ENCODE measurements at places on chromosomes 13 and 19.
A peak's percentile ranks its signal among the peaks of the same experiment; 100 is the strongest.

GRCh38 chr19:35717665-35718344 is at the start of gene KMT2B:
TSS of gene KMT2B (plus strand) at chr19:35718003. CDS start at chr19:35718019, 16 bp downstream.
- no peak for DNase-seq

DNA sequence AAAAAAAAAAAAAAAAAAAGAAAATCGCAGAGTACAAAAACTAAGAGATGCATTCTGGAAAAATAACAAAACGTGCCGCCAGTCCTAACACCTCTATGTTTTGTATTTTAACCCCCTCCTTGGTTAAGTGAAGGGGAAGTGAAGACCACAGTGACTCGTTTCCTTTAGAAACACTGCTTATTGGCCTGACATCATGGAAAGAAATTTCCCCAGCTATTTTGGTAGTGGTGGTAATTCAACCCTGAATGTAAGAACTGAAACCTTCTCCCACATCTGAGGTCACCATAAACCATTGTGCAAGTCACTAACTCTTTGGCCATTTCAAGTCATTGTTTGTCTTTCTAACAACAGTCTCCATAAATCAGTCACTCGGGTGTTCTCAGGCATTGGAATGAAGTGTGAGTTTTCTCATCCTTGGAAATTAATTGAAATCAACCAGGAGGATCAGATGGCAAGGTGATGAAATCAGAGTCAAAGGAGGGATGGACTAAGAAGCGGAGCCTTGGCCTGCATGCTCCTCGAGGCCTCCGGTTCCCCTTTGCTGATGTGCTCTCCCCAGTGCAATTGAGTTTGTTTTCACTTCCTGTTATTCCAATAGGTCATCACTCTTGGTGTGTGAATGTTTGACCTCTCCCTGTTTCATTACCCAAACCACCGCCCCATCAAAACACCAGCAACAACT is 443.9 kb downstream of the FGF9 start:
- DNase-seq = no peak

DNA sequence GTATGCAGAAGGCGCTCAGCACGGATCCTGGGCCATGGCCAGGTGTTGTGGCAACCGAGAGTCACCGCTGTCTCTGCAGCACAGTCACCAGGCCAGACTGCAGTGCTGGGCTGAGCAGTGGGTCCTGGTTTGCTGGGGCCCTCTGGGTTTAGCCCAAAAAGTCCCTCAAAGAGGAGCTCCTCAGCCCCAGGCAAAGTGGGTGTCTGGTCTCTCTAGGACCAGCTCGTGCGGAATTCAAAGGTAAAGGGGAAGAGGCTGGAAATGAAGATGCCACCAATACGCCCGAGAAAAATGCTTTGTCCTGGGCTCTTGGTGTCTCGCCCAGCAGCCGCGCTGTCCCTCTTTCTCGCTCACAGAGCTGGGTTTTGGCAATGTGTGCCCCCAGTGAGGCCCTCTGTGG is 38.5 kb upstream of the ANKRD10 start:
- no peak for DNase-seq

GRCh38 chr19:43675269-43675879 is 5.4 kb upstream of the PLAUR start:
- DNase-seq = no peak

DNA sequence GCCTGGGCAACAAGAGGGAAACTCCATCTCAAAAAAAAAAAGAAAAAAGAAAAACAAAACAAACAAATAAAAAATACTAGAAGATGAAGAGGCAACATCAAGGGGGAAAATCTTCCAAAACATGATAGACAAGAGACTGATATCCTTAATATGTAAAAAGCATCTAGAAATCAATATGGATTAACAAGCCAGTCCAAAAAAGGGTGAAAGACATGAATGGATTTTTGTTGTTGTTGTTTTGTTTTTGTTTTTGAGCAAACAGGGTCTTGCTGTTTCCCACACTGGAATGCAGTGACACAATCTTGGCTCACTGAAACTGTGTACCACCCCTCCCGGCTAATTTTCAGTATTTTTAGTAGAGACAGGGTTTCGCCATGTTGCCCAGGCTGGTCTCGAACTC is 4.0 kb upstream of the TINCR start:
- no peak for DNase-seq

GRCh38 chr13:20412691-20413355 is 112.8 kb downstream of the CRYL1 start:
- no peak for DNase-seq

- DNase-seq = no peak
Measured at GRCh38 chr13:65724226-65724625, 1505.9 kb downstream of the PCDH9 start.

DNA sequence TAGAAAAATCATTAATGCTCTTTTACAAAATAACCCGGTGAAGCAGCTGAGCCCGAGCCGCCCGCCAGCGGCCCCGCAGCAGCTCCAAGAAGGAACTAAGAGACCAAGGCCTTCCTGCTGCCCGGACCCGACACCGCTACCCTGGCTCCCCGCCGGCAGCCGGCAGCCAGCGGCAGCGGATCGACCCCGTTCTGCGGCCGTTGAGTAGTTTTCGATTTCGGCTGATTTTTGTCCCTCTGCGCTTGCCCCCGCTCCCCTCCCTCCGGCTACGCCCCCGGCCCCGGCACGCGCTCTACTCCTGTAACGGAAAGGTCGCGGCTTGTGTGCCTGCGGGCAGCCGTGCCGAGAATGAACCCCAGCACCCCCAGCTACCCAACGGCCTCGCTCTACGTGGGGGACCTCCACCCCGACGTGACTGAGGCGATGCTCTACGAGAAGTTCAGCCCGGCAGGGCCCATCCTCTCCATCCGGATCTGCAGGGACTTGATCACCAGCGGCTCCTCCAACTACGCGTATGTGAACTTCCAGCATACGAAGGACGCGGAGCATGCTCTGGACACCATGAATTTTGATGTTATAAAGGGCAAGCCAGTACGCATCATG is at the start of gene PABPC3:
Gene PABPC3, plus strand, starts transcription at position 286 of the 603 bp plus-strand sequence. Its CDS starts 63 bp downstream, at position 349.
- no peak for DNase-seq

- no peak for DNase-seq
Measured at GRCh38 chr19:51128227-51128626, 3.5 kb downstream of the SIGLEC9 start.

- DNase-seq = no peak
Measured at GRCh38 chr13:94928127-94928775, 215.9 kb upstream of the SOX21 start.

DNA sequence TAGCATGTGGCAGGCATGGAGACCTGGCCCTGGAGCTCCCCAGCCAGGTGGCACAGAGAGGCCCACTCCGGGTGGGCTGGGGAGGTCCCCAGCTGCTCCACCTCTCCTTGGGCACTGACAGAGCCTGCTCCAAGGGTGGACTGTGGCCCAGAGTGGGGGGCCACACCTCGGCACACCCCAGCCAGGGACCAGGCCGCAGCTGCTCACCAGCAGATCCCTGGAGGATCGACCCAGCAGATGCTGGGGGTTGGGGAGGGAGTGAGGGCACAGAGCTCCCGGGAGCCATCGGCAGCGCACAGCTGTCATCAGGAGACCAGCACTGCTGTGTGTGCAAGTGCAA is 72.0 kb upstream of the KCTD15 start:
- no peak for DNase-seq

DNA sequence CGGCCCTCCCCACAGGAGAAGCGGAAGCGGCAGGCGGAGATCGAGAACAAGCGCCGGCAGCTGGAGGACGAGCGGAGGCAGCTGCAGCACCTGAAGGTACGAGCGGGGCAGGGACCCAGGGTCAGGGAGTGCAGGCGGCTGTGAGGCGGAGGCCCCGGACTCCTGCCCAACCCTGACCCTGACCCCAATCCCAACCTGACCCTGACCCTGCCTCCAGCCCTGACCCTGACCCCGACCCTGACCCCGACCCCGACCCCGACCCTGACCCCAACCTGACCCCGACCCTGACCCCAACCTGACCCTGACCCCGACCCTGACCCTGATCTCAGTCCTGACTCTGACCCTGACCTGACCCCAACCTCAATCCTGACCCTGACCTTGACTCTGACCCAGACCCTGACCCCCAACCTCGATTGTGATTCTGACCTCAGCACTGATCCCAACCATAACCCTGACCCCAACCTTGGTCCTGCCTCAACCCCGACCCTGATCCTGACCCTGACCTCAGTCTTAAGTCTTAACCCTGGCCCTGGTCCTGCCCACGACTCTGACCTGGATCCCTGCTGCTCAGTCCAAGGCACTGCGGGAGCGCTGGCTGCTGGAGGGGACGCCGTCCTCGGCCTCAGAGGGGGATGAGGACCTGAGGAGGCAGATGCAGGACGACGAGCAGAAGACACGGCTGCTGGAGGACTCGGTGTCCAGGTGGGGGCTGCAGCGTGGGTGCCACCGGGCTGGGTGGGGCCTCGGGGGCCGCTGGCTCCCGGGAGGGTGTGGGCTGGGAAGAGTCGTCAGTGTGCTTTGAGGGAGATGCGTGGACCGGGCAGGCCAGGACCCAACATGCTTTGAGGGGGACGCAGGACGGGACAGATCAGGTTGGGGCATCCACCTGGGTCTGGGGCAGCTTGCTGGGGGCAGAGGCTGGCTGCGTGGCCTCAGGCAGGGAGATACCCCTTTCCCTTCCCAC is 18.5 kb downstream of the PALM start:
- no peak for DNase-seq

GRCh38 chr13:45303026-45303425 is 38.0 kb downstream of the TPT1 start:
- DNase-seq = no peak

DNA sequence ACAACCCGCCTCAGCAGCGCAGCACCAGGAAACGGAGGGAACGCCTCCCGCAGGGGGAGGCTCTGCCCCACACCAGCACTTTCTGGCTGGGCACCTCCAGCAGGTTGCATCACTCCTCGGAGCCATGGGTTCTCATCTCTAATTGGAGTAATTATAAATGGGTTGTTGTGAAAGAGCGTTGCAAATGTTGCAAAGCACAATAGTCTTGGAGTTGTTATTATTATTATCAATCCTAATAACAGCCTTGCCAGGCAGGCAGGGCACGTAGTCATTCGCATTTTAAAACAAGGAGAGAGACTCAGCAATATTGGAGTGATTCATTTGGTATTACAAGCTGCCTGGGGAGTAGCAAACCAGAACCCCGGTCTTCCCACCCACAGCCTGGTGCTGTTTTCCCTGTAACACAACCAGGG is 108.6 kb upstream of the GJB6 start:
- DNase-seq = no peak

DNA sequence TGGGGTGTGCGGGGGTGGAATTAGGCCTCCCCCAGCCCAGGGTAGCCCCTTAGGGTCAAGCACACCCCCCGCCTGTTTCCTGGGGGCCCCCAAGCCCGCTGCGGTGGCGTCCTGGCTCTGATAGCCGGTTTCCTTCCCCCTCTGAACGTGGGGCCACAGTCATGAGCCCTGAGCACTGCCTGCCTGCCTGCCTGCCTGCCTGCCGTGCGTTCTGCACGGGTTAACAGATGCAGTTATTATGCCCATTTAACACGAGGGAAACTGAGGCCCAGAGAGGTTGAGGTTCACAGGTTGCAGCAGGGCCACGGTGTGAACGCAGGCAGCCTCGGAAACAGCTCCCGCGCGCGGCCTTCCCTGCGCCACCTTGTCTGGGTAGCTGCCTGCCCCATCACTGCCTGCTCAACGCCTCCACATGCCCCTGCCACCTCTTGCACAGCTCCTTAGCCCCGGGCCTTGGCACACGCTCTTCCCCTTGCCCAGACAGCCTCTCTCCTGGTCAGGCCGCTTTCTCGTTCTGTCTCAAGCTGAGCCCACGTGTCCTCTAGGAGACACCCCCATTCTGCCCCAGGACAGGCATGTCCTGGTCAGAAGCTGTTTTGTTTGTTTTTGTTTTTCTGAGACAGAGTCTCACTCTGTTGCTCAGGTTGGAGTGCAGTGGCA is 1.2 kb upstream of the GAMT start:
- no peak for DNase-seq

GRCh38 chr19:16146112-16146511 is 2.6 kb downstream of the HSH2D start:
- DNase-seq = no peak

- DNase-seq = no peak
Measured at GRCh38 chr19:1773184-1773583, 19.9 kb downstream of the ONECUT3 start.

GRCh38 chr19:46882034-46882433 is 21.2 kb downstream of the ARHGAP35 start:
- DNase-seq = no peak

DNA sequence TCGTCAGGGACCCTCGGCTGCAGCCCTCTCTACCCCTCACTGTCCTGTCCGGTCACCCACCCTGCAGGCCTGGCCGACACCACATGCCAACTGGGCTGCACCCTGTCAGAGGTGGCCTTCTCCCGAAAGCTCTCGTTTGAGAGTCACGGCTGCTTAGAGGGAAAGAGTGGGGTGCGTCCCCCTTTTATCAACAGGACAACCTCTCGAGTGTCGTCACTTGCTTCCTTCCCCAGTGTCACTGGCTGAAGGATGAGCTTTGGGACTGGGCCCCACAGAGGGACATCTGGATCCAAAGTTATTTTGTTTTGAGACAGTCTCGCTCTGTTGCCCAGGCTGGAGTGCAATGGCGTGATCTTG is 28.5 kb downstream of the MAP2K2 start:
- DNase-seq = no peak

GRCh38 chr19:12092956-12093355 is 28.4 kb downstream of the ZNF844 start:
- no peak for DNase-seq

GRCh38 chr13:111923439-111923838 is 143.5 kb upstream of the SOX1 start:
- no peak for DNase-seq

DNA sequence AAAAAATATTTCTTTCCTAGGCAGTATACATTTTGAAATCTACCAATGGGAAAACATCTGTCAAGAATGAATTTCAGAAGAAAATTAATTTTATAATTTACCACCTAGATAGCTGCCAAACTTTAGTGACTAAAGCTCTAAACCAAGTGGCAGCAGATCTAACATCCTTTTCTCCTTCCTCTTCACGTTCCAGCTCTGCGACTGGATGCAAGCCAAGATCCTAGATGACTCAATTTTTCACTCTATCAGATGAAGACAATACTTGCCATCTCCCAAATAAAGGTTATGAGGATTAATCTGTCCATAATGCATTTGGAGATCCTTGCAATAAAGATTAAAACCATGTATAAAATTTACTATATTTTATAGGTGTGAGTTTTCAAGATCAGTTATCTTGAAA is 66.7 kb upstream of the MIR17HG start:
- DNase-seq = peak; percentile 24

DNA sequence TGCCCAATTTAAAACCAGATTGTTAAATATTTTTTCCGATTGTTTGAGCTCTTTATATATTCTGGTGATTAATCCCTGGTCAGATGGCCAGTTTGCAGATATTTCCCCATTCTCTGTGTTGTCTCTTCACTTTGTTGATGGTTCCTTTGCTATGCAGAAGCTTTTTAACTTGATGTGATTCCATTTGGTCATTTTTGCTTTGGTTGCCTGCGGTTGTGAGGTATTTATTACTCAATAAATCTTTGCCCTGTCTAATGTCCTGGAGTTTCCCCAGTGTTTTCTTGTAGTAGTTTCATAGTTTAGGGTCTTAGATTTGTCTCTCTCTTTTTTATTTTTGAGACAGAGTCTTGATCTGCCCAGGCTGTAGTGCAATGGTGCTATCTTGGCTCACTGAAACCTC is 23.8 kb upstream of the LMO7 start:
- DNase-seq = no peak

GRCh38 chr13:64849196-64849595 is 2380.9 kb downstream of the PCDH9 start:
- DNase-seq = no peak
